ENCODE measurements at places on chromosomes 12 and 14.
A peak's percentile ranks its signal among the peaks of the same experiment; 100 is the strongest.

DNA sequence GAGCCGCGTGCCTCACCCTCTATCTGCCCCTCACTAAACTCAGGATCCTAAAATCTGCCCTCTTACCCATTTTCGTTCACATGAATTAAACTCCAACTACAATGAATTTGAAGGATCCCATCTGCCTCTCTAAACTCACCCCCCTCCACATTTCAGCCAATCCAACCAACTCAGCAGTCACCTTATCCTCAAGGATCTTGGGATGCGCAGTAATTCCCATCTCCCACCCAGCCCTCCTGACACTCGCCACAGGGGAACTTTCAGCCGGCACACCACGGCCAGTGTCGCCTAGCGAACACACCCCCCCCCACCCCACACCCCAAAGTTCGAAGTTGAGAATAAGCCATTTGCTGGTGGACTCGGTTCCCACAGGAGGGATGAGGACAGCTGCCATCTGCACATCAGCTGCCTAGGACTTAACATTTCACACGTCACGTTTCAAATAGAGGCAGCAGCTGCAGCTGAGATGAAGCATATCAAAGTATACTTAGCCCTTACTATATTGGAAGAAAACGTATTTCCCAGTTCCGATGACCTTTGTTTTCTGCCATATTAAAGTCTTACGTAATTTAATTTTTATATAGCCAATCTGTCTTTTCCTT lies 8.7 kb upstream of the SELPLG start:
- no peak for DNase-seq

DNA sequence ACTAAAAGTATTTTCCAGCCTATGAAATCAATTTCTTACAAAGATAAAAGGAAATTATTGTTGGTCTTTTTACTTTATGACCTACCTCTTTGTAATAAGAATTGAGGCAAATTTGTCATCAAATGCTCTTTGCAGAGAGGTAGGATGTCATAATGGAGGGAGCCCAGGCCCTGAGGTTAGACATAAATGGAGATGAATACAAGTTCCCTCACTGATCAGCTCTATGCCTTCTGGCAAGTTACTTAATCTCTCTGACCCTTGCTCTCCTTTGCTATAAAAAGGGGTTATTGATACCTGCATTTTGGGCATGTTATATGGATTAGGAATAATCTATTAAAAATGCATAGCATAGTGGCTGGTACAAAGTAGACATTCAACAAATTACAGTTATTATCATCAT lies 146.9 kb upstream of the KRR1 start:
- no peak for DNase-seq

- DNase-seq: no peak
These were observed 910 bp upstream of the TM7SF3 start for GRCh38 chr12:27014859-27015729.

DNA sequence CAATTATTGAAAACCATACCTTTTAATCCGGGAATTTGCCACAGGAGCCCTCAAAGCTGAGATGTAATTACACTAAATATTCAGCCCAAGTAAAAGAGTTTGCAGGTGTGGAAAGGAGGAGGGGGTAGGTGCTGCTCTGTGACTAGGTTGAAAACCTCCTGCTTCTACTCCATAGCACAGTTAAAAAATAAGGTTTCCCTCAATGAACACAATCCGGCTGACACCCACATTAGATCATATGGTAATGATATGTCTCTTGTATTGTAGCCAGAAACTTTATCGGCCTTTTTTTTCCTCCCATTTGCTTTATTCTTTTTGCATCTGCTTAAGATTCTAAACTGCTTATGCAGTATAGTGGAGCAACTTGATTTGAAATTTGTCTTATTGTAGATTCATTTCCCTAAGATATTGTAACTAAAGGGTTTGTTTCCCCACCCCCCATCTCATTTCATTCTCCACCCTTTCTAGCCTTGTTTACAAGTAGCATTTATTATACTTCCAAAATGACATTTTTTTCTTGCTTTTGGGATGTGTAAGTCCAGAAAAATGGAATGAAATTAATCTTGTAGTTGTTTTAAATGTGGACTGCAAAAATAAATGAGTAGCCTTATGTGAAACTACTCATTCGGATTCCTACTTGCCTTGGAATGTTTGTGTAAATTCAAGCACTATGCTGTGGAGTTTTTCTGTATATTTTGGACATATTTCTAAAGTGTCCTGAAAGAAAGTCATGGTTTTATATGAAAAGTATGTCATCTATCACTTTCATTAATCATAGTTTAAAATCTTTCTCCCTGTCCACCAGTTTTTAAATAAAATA lies at the start of gene DCN:
Gene DCN (minus strand): TSS at position 182 of the 820 bp plus-strand sequence. CDS start 4,265 bp downstream, outside the sequence.
- no peak for DNase-seq

DNA sequence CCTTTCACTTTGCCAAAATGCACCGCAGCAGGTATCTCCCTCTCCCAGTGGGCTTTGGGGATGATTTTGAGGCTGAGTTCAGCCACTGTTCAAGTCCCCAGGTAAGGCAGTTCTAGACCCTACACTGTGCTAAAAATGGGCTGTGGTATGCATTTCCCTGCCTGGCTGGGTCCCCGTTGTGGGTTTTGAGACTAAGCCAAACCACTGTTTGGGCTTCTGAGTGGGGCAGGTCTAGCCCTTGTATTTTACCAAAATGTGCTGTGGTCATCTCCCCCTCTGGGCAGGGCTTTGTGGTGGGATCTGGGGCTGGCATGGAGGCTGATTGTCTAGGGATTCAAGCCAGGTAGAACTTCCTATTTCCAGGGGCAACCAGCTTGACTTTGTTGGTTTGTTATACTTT lies 13.6 kb upstream of the OR4Q3 start:
- no peak for DNase-seq

GRCh38 chr14:58725871-58726270 lies 88.1 kb downstream of the DACT1 start:
- no peak for DNase-seq

GRCh38 chr12:106299202-106299774 lies 3.2 kb upstream of the TCP11L2 start:
- no peak for DNase-seq

DNA sequence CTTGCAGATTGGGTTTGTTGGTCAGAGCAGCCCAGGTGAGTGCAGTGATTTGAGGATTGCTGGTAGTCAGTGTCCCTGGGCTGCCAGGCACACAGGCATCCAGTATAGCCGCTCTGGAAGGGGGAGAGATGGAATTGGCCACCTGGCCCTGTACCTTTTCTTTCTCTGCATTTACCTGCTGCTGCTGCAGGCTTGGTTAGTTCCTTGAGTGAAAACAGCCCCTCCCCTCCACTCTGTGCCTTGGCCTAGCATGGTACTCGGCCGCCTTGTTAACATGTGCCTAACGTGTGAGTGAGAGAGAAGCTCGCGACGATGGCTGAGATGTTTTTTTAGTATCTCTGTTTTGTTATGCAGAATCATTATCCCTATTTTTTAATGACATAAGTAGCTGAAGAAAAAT lies 49.3 kb upstream of the AMN start:
- DNase-seq: no peak

DNA sequence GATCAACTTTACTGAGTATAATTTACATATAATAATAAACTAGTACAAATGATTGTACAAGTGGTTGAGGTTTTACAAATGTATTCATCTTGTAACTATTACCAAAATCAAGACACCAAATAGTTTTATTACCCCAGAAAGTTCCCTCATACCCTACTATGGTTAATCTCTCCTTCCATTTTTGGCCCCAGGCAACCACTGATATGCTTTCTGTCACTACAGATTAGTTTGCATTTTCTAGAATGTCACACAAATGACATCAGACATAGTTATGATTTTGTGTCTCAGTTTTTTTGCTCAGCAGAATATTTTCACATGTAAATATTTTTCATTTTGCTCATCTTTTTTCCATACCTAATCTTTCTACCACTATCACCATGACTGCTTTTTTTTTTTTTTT lies 49.1 kb downstream of the TMX1 start:
- DNase-seq: no peak

GRCh38 chr12:75390156-75390898 lies 562 bp upstream of the GLIPR1L2 start:
- no peak for DNase-seq

GRCh38 chr12:123808167-123808566 lies 46.1 kb downstream of the DNAH10 start:
- no peak for DNase-seq

GRCh38 chr14:71487941-71488340 lies 444.3 kb upstream of the RGS6 start:
- DNase-seq: no peak

DNA sequence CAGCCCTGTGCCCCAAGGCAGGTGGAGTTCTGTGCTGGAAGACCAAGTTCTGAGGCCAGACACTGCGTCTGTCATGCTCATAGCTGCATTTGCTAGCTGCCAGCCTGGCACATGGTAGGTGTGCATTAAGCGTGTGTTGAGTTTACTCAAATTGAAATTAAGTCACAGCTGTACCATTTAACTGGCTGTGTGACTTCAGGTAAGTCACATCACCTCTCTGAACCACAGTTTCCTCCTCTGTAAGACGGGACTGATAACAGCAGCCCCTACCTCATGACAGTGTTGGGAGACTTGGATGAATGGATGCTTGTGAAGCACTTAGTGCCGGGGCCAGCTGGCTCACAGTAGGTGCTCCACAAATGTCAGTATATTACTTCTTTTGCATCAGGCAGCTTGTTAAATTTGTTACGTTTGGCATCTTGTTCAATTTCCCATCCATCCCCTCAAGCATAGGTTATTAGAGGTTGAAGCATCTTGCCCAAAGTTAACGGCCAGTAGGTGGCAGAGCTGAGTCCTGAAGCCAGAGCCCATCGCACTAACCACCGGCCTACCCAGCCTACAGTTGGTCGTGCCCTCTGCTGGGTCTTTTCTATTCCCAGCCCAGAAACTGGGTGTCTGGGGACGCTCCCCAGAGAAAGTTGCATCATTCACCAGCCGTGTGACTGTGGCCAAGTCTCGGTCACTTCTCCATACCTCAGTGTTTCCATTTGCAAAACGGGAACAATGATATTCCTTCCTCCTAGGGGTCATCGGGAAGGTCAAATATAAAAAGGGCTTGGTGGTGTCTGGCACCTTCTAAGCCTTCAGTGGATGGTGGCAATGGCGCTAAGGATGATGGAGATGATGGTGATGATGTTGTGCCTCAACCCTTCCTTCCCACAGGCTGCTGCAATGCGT lies 4.5 kb downstream of the DAO start:
- DNase-seq: peak; percentile 39

GRCh38 chr14:63773504-63773903 lies 45.6 kb upstream of the SGPP1 start:
- no peak for DNase-seq

DNA sequence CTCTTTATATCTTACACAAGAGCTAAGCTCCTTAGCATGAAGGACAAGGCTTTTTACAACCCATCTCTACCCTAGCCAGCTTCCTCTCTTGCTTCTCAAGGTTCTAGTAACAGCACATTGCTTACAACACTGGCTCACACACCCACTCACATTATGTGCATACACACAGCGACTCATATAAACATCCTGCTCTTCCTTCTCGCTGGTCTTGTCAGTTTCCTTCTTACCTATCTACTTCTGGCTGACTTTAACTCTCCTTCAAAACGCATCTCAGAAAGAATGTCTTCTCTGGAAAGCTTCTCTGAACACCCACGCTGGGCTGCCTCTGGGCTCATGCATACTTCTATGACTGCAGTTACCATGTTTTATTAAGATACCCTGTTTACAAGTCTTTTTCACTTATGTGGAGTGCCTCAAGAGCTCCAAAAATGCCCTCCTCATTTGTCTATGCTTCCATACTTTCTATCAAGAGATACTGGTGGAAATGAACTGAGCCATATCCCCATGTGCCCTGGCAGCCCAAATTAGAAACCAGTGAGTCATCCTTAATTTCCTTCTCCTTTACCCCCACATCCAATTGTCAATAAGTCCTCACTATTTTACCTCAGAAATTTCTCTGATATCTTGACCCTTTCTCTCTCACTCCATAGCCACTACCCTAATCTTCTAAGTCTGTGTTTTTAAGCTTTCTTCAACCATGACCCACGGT lies 126.9 kb upstream of the KRAS start:
- DNase-seq: no peak

GRCh38 chr12:31714406-31715271 lies 14.2 kb downstream of the AMN1 start:
- DNase-seq: no peak

Measured in stimulated activated CD4-positive, alpha-beta T cell treated with anti-CD3 and anti-CD28 coated beads, TNF-alpha, amount 100 ng/mL, for 4 hours (primary cell).